T47D (cell line): ENCODE measurements at places on chromosomes 12 and 14.

GRCh38 chr14:23559010-23559925 lies 3.2 kb downstream of the THTPA start:
- peak; percentile 49 for DNase-seq

GRCh38 chr14:45251912-45252311 lies 1.1 kb downstream of the MIS18BP1 start:
- DNase-seq = peak; percentile 22

GRCh38 chr12:71032933-71033332 lies 112.4 kb upstream of the PTPRR start:
- no peak for DNase-seq

DNA sequence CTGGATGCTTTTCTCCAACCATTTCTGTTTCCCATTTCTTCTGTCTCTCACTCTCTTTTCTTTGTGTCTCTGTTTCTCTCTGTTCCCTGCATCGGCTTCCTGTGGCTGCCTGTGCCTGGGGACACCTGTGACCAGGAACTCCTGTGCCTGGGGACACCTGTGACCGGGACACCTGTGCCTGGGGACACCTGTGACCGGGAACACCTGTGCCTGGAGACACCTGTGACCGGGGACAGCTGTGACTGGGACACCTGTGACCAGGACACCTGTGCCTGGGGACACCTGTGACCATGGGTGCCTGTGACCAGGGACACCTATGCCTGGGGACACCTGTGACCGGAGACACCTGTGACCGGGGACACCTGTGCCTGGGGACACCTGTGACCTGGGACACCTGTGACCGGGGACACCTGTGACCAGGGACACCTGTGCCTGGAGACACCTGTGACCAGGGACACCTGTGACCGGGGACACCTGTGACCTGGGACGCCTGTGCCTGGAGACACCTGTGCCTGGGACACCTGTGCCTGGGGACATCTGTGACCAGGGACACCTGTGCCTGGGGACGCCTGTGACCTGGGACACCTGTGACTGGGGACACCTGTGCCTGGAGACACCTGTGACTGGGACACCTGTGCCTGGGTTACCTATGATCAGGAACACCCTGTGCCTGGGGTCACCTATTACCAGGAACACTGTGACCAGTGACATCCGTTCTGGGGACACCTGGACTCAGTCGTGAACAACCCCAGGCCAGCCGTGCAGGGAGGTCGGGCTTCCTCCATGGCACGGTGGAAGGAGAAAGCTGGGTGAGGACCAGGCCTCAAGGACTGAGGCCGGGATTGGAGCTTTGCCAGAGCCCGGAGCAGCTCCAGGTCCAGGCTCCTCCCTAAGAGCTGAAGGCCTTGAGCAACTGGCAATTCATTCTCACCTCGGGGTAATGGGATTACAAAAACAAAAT lies 23.4 kb upstream of the FBRSL1 start:
- DNase-seq = no peak

- no peak for DNase-seq
Measured at GRCh38 chr12:72296389-72296788, 24.2 kb downstream of the TRHDE start.

DNA sequence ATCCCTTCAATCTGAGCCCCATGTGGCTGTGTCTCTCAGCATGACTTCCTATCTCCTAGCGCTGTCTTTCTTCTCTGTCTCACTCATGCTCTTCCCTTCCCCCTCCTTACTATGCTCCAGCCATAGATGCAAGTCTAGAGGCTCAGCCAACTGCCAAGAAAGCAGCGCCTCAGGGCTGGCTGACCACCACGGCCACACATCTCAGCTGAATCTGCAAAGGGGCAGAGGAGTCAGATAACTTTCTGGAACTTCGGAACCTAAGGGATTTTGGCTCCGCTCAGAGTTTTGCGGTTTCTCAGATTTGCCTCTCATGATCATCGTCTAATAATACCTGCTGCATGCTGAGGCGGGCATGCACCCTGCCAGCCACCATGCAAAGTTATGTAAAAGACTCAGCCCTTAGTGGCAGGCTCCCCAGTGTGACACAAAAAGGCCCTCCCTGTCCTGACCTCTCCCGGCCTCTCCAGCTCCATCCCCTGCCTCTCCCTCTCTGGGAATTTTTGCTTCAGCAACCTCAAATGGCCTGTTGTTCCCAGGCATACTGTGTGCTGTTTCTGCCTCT lies 5.0 kb upstream of the FGF6 start:
- no peak for DNase-seq

GRCh38 chr12:28876196-28876798 lies 272.8 kb upstream of the FAR2 start:
- peak; percentile 5 for DNase-seq

DNA sequence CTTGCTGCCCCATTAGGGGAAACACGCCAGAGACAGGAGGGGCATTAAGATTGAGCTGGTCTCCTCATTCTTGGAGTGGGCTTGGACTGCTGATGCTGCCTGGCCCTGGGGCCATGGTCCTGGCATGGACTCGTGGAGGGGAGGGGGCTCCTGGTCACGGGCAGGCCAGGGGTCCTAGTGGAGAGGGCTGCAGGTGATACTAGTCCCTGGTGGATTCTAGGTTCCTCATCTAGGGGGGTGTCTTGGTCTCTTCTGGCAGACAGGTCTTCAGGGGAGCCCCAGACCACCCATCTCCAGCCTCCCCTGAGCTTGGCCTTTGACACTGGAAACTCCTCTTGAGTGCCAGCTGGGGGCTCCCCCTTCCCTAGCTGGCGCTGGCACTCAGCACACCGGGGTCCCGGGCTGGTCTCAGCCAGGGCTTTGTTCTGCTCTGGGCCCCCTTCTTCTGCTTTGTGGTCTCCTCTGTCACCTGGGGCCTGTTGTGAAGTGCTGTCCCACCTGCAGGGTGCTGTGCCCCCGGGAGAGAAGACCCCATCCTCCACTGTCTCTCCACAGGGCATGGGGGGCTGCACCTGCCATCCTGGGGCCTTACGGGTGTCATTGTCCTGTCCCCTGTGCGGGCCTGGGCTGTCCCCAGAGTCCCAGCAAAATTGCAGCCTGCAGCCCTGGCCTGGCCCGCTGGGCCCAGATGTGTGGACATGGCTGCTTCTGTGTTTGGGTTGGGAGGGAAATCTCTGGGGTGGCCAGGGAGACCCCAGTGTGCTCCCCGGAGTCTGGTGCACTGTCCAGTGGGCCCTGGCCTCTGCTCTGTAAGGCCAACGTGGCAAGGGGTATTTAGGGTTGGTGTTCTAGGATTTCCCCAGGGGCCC lies 2.3 kb downstream of the KIF26A start:
- DNase-seq = no peak

GRCh38 chr14:65000898-65001591 lies 14.3 kb downstream of the FNTB start:
- no peak for DNase-seq

GRCh38 chr12:43117226-43117930 lies 434.6 kb downstream of the ADAMTS20 start:
- no peak for DNase-seq

- DNase-seq = no peak
Measured at GRCh38 chr14:105042813-105043212, 21.9 kb upstream of the CDCA4 start.
